ENCODE measurements at places on chromosomes 1 and 21.

GRCh38 chr1:38888423-38889333, 7.3 kb upstream of the GJA9 start:
- no peak for DNase-seq
- no peaks in the 10 kb centered on the region for H3K4me1 ChIP-seq
- no peak overlapping the region for H3K27ac ChIP-seq
- H3K4me3 ChIP-seq: no peak overlapping the region
- H3K36me3 ChIP-seq: no peaks in the 10 kb centered on the region

DNA sequence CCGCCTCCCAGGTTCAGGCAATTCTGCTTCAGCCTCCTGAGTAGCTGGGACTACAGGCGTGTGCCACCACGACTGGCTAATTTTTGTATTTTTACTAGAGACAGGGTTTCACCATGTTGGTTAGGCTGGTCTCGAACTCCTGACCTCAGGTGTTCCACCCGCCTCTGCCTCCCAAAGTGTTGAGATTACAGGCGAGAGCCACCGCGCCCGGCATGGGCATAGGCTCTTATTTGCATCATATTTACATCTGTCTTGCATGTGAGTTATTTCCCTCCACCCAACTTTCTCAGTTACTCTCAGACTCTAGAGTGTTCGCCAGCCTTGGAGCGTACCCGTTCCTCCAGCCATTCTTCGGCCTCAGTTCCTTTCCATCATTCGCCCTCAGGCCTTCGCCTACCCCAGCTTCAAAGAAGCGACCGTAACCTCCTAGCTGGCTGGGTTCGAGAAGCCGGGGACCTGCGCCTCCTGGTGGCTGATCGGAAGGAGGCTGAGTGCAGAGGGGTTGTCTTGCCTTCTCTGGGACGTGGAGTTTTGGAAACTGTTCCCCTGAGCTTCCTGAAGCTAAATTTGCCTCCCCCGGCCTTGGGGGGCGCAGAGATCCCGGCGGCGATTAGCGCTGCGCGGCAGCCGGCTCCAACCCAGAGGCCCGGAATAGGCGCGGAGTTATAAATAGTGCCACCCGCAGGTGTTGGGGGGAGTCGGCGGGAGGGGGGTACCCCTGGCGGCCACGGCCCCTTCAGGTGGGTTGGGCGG, 3.6 kb upstream of the ZBTB7B start:
- no peaks in the 10 kb centered on the region for H3K27me3 ChIP-seq
- DNase-seq: peak; percentile 58
- H3K36me3 ChIP-seq: no peaks in the 10 kb centered on the region
- peak overlapping the region; percentile 89 for H3K4me3 ChIP-seq

- H3K4me3 ChIP-seq: no peak overlapping the region
- no peaks in the 10 kb centered on the region for H3K36me3 ChIP-seq
- H3K4me1 ChIP-seq: no peaks in the 10 kb centered on the region
- DNase-seq: no peak
- H3K27ac ChIP-seq: no peak overlapping the region
Measured at GRCh38 chr21:35963920-35964451, 96.3 kb downstream of the SETD4 start.

GRCh38 chr1:60068393-60069045, 5.1 kb downstream of the C1orf87 start:
- no peak overlapping the region for H3K27ac ChIP-seq
- H3K36me3 ChIP-seq: no peaks in the 10 kb centered on the region
- DNase-seq: no peak
- no peak overlapping the region for H3K4me3 ChIP-seq
- no peaks in the 10 kb centered on the region for H3K27me3 ChIP-seq

DNA sequence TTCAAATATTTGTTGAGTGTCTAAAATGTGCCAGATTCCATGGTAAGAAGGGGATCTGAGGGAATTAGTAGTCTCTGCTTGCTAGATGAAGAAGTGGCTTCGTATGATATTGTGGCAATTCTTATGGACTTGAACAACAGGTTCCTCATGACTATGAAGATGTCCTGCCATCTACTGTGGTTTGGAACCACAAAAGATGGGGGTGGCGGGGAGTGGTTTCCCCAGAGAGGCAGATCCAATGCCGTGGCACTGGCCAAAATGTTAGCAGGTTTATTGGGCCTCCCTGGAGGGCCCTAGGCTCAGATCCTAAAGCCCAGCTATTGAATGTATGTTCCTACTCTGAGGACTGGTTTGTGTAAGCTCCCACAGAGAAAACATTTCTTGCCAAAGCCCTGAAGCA, 120.8 kb downstream of the RGS2 start:
- H3K27me3 ChIP-seq: no peaks in the 10 kb centered on the region
- no peaks in the 10 kb centered on the region for H3K36me3 ChIP-seq
- no peak for DNase-seq
- no peak overlapping the region for H3K4me3 ChIP-seq
- H3K27ac ChIP-seq: no peak overlapping the region

DNA sequence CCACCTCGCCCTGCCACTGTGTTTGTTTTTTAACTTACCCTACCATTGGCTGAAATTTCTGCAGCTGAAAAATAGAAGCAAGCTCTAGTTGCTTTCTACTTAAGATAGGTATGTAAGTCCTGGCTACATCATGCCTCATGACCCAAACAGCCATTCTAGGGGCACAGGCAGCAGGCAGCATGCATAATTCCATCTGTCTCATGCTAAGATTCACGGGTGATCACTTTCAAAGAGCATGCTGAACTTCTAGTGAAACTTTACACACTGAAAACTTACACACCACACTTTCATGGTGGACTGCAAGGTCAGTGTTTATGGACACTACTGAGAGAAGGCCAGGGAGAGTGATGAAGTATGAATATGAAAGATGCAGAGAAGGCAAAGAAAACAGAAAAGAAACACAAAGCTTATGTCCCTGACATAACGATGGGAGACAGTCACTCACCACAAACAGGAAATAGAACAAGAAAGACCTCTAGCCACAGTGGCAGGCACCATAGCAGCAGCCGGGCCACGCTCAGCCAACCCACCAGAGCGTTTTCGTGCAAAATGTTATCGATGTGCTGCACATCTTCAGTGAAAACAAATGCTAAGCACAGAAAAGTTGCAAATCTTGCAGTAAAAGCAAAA, 102.3 kb upstream of the TIAM1 start:
- no peaks in the 10 kb centered on the region for H3K4me1 ChIP-seq
- H3K27me3 ChIP-seq: no peaks in the 10 kb centered on the region
- H3K4me3 ChIP-seq: no peak overlapping the region
- H3K27ac ChIP-seq: no peak overlapping the region
- no peaks in the 10 kb centered on the region for H3K36me3 ChIP-seq
- DNase-seq: no peak

GRCh38 chr1:80933346-80933745, 867.4 kb upstream of the ADGRL2 start:
- no peak for DNase-seq
- no peak overlapping the region for H3K27ac ChIP-seq
- no peak overlapping the region for H3K4me3 ChIP-seq
- no peaks in the 10 kb centered on the region for H3K27me3 ChIP-seq
- no peaks in the 10 kb centered on the region for H3K36me3 ChIP-seq
- H3K4me1 ChIP-seq: no peaks in the 10 kb centered on the region

DNA sequence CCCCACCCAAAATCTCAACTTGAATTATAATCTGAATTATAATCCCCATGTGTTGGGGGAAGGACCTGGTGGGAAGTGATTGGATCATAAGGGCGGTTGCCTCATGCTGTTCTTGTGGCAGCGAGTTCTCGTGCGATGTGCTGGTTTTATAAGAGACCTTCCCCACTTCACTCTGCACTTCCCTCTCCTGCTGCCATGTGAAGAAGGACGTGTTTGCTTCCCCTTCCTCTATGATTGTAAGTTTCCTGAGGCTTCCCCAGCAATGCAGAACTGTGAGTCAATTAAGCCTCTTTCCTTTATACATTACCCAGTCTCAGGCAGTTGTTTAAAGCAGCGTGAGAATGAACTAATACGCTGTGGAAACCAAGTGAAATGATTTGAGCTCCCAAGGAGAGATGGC, 48.0 kb upstream of the SOD1 start:
- H3K27me3 ChIP-seq: no peaks in the 10 kb centered on the region
- H3K36me3 ChIP-seq: no peaks in the 10 kb centered on the region
- H3K27ac ChIP-seq: no peak overlapping the region
- H3K4me3 ChIP-seq: no peak overlapping the region
- DNase-seq: no peak
- H3K4me1 ChIP-seq: no peaks in the 10 kb centered on the region

DNA sequence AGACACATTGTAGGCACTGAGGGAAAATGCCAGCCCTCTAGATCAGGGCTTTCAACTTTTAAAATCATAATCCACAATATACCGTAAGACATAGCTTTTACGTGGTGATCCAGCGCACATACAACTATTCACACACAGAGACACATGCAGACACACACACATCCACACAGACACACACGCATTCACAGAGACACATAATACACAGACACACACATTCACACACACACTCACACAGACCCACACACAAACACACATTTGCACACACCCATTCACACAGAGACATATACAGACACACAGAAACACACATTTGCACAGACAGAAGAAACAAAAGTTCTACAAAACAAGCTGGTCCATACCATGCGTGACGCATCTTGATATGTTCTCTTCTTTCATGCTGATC, 244.5 kb downstream of the RHOU start:
- no peak for DNase-seq
- H3K4me1 ChIP-seq: no peaks in the 10 kb centered on the region
- no peak overlapping the region for H3K27ac ChIP-seq
- no peak overlapping the region for H3K4me3 ChIP-seq
- H3K36me3 ChIP-seq: no peaks in the 10 kb centered on the region

- H3K27ac ChIP-seq: no peak overlapping the region
- H3K36me3 ChIP-seq: no peaks in the 10 kb centered on the region
- H3K27me3 ChIP-seq: no peaks in the 10 kb centered on the region
- no peak overlapping the region for H3K4me3 ChIP-seq
- DNase-seq: no peak
Measured at GRCh38 chr1:172324761-172325160, 95.7 kb upstream of the C1orf105 start.

DNA sequence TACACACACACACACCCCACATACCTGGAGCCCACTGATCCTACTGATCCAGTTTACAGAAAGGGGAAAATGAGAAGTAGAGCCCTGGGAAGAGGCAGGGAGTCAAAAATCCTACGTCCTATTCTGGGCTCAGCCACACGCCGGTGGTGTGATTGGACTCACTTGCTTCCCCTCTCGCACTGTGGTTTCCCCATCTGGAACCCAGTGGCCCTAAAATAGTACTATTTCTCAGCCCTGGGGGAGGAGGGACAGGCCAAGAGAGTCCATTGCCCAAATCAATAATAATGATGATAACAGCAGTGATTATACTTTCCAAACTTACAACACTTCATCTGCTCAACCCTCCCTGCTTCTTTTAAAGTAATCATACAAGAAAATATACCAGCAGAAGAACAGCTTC, 2.9 kb upstream of the PIGR start:
- no peaks in the 10 kb centered on the region for H3K27me3 ChIP-seq
- DNase-seq: no peak
- H3K27ac ChIP-seq: no peak overlapping the region

DNA sequence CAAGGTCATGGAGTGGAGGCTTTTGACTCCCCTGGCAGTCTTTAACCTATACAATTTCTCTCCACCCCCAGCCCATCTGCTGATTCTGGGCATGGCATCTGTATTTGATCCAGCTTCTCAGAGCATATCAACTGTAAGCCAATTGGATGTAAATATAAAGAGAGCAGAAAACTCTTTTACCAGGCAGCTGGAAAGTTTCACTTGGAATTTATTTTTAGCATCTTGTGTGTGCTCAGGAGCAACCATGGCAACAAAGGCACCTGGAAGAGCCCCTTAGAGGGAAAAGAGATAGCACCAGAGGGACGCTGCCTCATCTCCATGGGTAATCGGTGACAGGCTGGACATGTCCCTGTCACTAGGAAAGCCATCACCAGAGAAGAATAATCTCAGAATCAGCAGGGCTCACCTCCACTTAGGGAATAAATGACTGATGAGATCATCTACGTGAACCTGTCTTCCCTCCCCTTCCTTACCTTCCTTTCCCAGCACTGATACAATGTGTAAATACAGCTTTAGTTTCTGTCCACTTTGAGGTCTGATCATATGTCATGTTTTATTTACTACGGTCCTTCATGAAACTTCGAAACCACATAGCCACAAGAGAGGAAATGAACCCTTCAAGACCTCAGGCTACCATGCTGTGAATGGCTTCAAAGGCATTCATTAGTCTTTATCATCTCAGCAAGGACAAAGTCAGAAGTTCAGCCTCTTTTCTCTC, 25.3 kb upstream of the SIPA1L2 start:
- H3K4me3 ChIP-seq: no peak overlapping the region
- H3K27ac ChIP-seq: no peak overlapping the region
- H3K36me3 ChIP-seq: no peaks in the 10 kb centered on the region
- H3K4me1 ChIP-seq: peaks cover 6% of the 10 kb centered on the region
- DNase-seq: peak; percentile 26

GRCh38 chr1:165949335-165950130, 122.1 kb downstream of the UCK2 start:
- H3K36me3 ChIP-seq: no peaks in the 10 kb centered on the region
- no peak for DNase-seq
- no peak overlapping the region for H3K4me3 ChIP-seq
- H3K4me1 ChIP-seq: no peaks in the 10 kb centered on the region

DNA sequence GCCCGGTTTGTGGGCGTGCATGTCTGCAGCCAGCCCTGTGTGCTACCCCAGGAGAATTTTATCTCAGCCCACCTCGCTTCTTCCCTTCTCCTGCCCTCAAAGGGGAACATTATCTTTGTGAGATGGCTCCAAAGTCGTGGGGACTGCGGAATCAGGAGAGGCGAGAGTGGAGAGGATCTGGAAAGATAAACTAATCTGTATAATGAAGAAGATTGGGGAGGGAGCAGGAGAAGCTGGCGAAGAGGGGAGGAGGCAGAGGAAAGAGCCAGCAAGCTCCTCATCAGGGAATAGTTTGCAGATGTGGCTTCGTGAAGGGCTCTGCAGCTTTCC, 310.3 kb downstream of the MATN1 start:
- no peak for DNase-seq
- no peaks in the 10 kb centered on the region for H3K36me3 ChIP-seq
- no peaks in the 10 kb centered on the region for H3K27me3 ChIP-seq
- no peak overlapping the region for H3K27ac ChIP-seq
- H3K4me1 ChIP-seq: no peaks in the 10 kb centered on the region
- no peak overlapping the region for H3K4me3 ChIP-seq

GRCh38 chr1:110645211-110645610, 29.5 kb downstream of the KCNA3 start:
- no peak overlapping the region for H3K27ac ChIP-seq
- H3K36me3 ChIP-seq: no peaks in the 10 kb centered on the region
- peaks cover 23% of the 10 kb centered on the region for H3K4me1 ChIP-seq
- no peak overlapping the region for H3K4me3 ChIP-seq
- no peaks in the 10 kb centered on the region for H3K27me3 ChIP-seq
- DNase-seq: no peak
